T-helper 2 cell treated with Interferon-gamma antibody and Interleukin-4, amounts not matched to agents 100 ng/mL and 5 ng/mL, for 36 hours (primary cell): ENCODE measurements at places on chromosomes 6 and 20. TPM values are rescaled to one million over a fixed set of nuclear protein-coding genes. Genes with fewer than 3 reads are reported as not detected.

The BFSP1 gene
- total RNA-seq: 3.7 and 4.1 TPM in 2 replicates

The DCDC2 gene
- total RNA-seq: not detected in 2 replicates

The DYNLT2 gene
- total RNA-seq: 2.0 TPM in 2 replicates

The PPP1R14C gene
- 0.27 TPM in 1 of 2 replicates, not detected in the other for total RNA-seq

The LY86 gene
- total RNA-seq: 4.6 and 5.1 TPM in 2 replicates

The FAM162B gene
- total RNA-seq: not detected in 2 replicates

The ZNF334 gene
- total RNA-seq: 1.2 and 1.3 TPM in 2 replicates

The CCM2L gene
- not detected in 2 replicates for total RNA-seq

The ASIP gene
- not detected in 2 replicates for total RNA-seq

The STXBP5 gene
- total RNA-seq: 19.6 and 22.5 TPM in 2 replicates

The OPN5 gene
- not detected in 2 replicates for total RNA-seq

The KCNK16 gene
- not detected in 2 replicates for total RNA-seq

The COL20A1 gene
- not detected in 2 replicates for total RNA-seq

The USP49 gene
- 7.1 and 7.3 TPM in 2 replicates for total RNA-seq

The GJA10 gene
- total RNA-seq: 0.14 TPM in 1 of 2 replicates, not detected in the other

The VGLL2 gene
- not detected in 2 replicates for total RNA-seq

The TULP1 gene
- not detected in 2 replicates for total RNA-seq

The SIRPB1 gene
- 2.0 and 3.6 TPM in 2 replicates for total RNA-seq

The BHLHE23 gene
- not detected in 2 replicates for total RNA-seq
